NCI-H460 (cell line): ENCODE measurements at places on chromosomes 16 and 17. TPM values are rescaled to one million over a fixed set of nuclear protein-coding genes. Genes with fewer than 3 reads are reported as not detected.

Gene SYCE1L
- total RNA-seq = 0.45 and 1.4 TPM in 2 replicates

Gene MYH1
- not detected in 2 replicates for total RNA-seq

Gene SLC47A2
- total RNA-seq = not detected in 2 replicates

Gene CEMP1
- not detected in 2 replicates for total RNA-seq

- DNase-seq = no peak
These were observed 760.5 kb upstream of the SOX9 start for GRCh38 chr17:71360301-71360700.

DNA sequence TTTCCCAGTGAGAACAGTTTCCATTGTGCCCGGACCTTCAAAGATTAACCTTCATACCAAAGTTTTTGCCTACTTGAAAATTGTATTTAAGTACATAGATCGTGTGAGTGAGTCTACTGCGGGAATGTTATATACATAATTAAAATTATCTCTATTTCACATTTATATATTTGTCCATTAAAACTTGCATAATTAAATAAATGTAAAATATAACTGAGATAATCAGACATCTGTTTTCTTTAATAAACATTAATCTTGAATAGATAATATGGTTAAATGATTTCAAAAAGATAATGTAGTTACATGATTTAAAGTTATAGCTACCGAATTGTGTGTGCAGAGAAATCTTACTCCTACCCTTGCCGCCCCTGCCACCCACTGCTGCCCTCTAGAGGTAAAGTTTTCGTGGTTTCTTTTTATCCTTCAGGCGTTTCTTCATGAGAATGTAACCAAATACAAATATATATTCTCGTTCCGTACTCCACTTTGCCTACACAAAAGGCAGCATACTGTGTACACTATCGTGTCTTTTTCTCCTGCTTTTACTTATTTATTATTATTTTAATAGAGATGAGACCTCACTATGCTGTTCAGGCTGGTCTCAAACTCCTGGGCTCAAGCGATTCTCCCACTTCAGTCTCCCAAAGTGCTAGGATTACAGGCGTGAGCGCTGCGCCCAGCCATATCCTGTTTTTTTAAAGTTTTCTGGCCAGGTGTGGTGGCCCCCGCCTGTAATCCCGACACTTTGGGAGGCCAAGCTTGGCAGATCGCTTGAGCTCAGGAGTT is 35.6 kb downstream of the RPA1 start:
- DNase-seq = peak; percentile 45
